ENCODE measurements at places on chromosomes 2 and 18.
A peak's percentile ranks its signal among the peaks of the same experiment; 100 is the strongest.

- DNase-seq = no peak
These were observed 144.9 kb downstream of the TNS1 start for GRCh38 chr2:217857624-217858506.

GRCh38 chr18:10524507-10525370 is 1.1 kb upstream of the NAPG start:
- DNase-seq = no peak

GRCh38 chr2:45168711-45169338 is 159.6 kb upstream of the SIX2 start:
- DNase-seq = peak; percentile 55

DNA sequence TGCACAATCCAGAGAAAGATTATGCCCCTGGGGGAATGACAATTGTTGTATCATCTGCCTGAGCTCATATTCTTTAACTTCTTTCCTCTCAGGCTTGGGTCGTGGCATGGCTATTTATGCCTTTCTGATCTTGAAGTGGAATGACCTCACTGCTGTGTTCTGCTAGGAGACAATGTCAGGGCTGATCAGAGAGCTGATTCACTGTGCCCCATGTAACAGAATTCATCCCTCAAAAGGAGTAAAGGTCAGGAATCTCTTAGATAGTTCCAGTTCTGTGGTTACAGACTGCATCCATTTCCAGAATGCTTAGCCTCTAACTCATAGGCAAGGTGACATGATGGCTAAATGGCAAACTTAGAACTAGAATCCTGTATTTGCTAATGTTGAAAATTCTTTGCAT is 511.7 kb upstream of the CNTNAP5 start:
- DNase-seq = no peak

All from BE2C (cell line).